Kidney glomerular epithelial cell (primary cell): ENCODE measurements at places on chromosomes 1 and 21.

GRCh38 chr1:117275055-117275454 lies 64.3 kb upstream of the VTCN1 start:
- DNase-seq = no peak

GRCh38 chr1:53341961-53342707 lies 14.3 kb upstream of the LRP8 start:
- DNase-seq = no peak

DNA sequence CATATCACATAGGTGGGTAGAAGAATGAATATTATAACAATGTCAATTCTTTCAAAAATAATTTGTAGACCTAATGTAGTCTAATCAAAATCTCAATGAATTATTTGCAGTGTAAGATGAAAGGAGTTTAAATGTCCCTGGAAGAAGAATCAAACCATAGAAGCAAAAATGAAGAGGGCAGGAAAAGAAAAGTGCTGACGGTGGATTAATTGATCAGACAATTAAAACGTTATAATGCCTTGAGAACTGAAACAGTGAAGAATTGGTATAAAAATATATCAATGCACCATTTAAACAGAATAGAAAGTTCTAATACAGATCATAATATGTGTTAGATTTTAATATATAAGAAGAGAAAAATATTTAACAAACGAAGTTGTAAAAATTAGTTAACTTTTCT lies 109.8 kb downstream of the TYW3 start:
- DNase-seq = no peak

DNA sequence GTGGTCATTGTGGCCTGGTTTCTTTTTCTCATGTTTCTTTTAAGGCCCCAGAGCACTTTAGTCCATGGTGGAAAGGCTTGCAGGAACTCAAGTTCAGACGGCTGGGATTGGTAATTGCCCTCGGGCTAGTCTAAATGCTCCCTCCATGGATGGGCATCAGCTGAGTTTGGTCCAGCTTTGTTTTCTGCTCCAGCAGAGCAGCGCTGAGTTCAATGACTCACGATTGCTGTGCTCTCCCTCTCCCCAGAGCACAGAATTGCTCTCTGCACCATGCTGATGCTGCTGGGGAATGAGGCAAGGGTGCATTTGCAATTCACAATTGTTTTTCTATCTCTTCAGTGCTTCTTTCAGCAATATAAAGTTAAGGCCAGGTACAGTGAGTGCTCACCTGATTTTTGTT lies 1.8 kb upstream of the OR2T6 start:
- DNase-seq = no peak

GRCh38 chr1:15245593-15246360 lies 1.2 kb upstream of the FHAD1 start:
- no peak for DNase-seq

- peak; percentile 74 for DNase-seq
Measured at GRCh38 chr1:27122652-27123051, 32.3 kb downstream of the SLC9A1 start.

- no peak for DNase-seq
Measured at GRCh38 chr21:35037384-35037765, 11.7 kb downstream of the RUNX1 start.

GRCh38 chr21:21929789-21930188 lies 931.6 kb downstream of the NCAM2 start:
- DNase-seq = no peak

DNA sequence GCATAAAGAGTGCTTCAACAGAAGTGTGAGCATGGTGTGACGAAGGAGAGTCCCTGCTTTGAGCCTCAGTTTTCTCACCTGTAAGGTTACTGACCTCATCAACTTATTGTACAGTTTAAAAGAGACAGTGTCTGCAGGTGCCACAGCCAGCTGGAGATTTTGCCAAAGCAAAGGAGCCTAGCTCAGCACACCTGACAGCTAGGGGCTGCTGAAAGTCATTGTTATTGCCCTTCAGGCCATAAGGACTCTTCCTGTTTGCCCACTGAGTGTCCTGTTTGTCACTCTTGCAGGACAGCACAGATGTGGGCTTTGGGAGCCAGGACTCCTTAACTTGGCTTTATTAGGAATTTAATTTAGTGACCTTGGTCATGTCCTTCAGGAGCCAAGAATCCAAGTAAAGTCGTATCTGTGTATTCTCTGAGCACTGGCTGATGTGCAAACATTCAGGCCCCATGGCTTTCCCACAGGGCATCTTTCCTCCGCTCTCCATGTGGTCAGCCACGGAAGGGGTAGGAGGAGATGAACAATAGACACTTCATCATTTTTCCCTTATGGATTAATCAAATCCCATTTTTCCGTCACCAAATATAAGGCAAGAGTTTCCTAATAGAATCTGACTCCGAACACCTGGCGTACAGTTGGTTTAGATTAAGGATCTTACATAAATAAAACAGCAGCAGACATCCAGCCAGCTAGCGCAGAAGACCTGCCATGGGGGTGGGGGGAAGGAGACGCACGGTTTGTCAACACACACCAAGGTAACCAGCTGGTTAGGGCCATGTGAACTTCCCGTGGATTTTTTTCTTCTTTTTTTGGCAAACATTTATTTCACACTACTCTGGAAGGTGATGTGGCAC lies 43.1 kb upstream of the KANK4 start:
- no peak for DNase-seq

DNA sequence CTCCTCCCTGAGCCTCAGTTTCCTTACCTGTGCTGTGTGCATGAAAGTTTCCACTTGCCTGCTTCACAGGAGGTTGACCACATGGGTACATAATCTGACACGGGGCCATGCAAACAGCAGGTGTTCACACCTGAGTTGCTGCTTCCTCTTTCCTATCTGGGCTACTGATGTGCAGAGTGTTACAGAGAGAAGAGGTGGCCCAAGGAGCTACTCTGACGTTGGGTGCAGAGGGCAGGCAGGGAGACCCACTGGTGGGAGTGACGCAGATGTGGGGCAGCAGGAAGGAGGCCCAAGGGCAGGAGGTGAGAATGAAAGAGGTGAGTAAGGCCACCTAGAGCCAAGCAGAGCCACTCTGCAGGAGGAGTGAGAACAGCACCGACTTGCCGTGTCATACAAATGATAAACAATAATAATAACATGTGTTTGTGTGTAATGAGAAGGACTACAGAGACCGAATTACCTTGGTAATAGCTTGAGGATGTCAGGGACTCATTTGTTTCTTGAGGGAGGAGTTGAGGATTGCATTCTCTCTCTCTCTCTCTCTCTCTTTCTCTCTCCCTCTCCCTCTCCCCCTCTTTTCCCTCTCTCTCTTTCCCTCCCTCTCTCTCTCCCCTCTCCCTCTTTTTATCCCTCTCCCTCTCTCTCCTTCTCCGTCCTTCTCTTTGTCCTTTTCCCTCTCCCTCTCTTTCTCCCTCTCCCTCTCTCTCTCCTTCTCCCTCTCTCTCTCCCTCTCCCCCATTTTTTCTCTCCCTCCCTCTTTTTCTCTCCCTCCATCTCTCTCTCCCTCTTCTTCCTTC lies 87.4 kb upstream of the IGSF21 start:
- no peak for DNase-seq

GRCh38 chr1:210374600-210374953 lies 45.9 kb downstream of the HHAT start:
- DNase-seq = no peak

GRCh38 chr1:32729254-32730046 lies 26.9 kb upstream of the SYNC start:
- no peak for DNase-seq

DNA sequence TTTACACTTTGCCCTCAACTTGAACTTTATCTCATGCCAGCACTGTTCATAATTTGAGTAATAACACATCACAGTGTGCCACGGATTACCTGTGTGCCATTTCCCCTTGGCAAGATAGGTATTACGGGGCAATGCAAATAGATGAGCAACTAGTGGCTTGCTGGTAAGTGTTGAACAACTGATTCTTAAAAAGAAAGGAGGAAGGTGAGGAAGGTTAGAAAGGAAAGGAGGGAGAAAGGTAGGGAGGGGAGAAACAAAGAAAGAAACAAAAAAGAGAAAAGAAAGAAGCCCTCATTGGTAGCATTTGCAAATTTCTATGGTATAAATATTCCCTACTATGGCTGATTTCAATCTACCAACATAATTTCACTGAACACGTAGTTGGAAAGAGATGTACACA lies 118.2 kb upstream of the OLIG2 start:
- DNase-seq = no peak

GRCh38 chr1:3687504-3687903 lies 35.2 kb downstream of the TP73 start:
- DNase-seq = no peak

DNA sequence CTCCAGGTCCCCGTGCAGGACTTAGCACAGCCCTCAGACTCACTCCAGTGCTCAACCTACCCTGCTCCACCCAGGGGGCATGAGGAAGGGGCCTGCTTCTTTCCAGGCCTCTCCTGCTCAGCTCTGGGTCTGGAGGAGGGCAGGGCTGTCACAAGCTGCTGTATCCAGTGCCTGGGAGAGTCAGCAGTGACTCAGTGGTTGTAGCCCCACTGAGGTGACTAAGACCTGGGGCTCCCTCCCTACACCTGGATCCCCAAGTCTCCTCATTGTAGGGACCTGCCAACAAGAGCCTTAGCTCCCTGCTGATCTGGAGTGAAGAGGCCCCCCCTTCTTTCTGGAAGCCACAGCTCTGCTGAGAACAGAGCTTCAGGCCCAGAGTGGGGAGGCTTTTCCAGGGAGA lies 36.1 kb upstream of the FAM131C start:
- no peak for DNase-seq

GRCh38 chr1:154386643-154387352 lies 18.3 kb upstream of the IL6R start:
- DNase-seq = no peak

DNA sequence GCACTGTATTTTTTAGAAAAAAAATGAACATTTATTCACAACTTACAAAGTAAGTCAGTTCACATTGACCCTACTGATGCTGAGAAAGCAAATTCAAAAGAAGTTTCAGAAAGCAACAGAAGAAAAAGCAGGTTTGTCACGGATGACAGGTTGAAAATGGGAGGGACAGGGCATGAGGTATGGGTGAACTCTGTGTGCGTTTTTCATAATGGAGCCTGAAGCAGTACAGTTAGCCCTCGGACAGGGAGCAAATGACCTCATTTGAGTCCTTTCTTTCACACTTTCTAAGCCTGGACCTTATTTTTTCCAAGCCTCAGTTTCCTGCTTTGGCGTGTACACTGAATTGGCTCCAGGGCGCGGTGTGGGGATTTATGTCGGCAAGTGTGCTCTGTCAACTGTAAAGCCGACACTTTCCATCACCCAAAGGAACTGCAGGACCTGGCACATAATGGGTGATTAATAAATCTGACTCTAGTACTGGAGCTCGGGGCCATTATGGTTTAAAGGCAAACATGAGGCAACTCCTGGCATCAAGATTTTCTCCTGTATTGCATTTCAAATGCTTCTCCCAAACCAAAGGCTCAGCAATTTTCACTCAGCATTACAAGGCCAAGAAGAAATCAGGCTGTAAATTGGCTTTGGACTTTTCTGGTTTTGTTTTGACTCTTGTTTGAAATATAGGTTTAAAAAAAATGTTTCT lies 345.5 kb upstream of the DUSP10 start:
- DNase-seq = peak; percentile 37

DNA sequence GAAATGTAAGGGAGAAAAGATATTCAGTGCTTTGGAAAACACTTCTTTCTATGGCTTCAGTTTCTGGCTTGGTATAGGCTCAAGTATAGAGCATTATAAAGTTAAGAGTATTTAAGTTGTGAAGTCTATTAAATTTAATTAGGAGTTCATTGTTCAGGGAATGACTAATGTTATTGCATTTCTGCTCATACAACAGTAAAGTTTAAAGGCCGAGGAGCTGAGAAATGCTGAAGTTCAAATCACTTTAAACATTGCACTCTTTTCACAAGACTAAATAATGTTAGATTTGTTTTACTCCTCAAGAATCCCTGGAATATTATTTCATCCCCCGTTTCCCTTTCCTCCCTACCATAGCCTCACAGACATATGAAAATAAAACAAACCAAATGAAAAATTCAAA lies 30.1 kb downstream of the RGS5 start:
- DNase-seq = peak; percentile 73

GRCh38 chr1:9855186-9855585 lies 31.4 kb upstream of the CLSTN1 start:
- no peak for DNase-seq

- no peak for DNase-seq
Measured at GRCh38 chr1:64496606-64497005, 26.7 kb downstream of the CACHD1 start.

DNA sequence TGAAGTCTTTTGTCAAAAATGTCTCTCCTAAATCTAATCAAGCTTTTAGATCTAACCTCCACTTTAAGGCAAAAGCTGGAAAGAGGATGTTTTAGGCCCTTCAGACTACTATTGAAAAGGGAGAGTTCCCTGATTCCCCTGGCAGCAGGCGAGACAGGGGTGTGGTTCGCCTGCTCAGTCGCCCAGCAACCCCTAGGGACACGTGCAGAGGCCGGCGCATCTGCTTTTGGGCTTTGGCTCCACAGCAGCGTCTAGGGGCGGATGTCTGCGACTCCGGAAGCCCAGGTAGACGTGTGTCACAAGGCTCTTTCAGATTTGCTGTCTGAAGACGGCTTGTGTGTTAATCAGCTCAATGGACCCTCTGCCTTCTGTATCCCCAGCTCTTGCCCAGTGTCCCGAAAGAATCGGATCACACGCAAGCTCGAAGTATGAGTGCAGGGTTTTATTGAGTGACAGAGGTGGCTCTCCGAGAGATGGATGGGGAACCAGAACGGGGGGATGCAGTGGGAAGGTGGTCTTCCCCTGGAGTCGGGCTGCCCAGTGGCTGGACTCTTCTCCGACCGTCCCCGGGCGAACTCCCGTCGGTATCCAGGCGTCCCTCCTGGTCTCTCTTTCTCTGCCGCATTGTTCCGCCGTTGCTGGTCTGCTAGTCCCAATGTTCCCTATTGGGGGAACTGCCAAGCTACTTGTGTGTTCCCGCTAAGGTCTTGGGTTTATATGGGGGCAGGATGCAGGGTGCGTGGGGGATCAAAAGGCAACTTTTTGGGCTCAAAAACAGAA lies 45.5 kb downstream of the OLFML2B start:
- no peak for DNase-seq

GRCh38 chr1:155859881-155860871 lies 809 bp downstream of the SYT11 start:
- peak; percentile 71 for DNase-seq

DNA sequence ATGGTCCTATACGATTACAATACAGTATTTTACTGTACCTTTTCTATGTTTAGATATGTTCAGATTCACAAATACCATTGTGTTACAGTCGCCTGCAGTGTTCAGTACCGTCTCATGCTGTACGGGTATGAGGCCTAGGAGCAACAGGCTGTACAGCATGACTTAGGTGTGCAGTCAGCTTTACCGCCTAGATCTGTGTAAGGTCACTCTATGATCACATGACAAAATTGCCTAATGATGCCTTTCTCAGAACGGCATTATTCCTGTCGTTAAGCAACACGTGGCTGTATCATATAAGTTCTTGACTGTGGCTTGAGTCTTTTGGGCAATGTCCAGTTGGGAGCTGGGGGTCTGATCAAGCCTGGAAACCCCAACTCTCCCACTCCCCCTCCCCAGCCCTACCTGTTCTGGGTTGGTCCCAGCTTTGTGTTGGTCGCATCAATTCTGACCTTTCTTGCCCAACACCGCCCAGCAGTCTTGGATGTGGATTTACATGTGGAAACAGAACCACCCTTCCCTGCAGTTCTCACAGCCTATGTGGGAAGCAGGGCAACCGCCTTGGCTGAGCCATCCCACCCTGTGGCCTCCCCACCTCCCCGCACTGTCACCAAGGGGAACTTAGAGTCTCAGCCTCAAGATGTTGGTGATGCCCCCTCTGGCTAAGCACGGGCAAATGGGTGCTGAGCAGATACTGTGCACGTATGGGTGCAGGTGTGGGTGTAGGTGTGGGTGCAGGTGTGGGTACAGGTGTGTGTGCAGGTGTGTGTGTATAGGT lies 80.2 kb upstream of the ACTL8 start:
- DNase-seq = no peak

GRCh38 chr1:12678820-12679219 lies 34.9 kb downstream of the AADACL4 start:
- no peak for DNase-seq

- no peak for DNase-seq
Measured at GRCh38 chr1:86478416-86479156, 9.9 kb downstream of the CLCA1 start.
